Chondrocyte (in vitro differentiated cells): ENCODE measurements at places on chromosomes 16 and 17. TPM values are rescaled to one million over a fixed set of nuclear protein-coding genes. Genes with fewer than 3 reads are reported as not detected.

Gene FOXO3B
- 6.9 to 7.5 TPM (median 7.0 TPM) in 3 replicates for total RNA-seq

DNA sequence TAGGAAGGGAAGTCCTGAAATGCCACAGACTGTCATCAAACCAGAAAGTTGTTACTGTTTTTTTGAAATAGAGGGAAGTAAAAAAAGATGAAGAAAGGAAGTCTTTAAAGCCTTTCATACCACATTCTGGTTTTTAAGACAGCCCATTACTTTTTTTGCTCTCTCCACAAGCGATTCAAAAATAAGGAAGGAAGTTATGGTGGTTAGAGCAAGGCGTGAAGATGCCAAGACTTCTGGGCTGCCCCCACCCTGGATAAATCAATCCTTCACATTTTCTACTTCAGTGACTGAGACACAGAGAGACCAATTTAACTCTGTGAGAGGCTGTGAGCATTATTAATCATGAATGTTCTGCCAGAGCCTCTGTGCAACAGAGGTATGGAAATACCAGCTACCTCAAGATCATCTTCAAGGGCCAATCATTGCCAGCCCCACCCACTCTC, 82.3 kb upstream of the BCAR1 start:
- H3K27ac ChIP-seq: peak overlapping the region; percentile 57
- no peak overlapping the region for H3K4me3 ChIP-seq
- no peak for DNase-seq

Gene ITGAX
- not detected in 3 replicates for total RNA-seq

Gene SULT1A3
- 14.1 to 16.6 TPM (median 14.7 TPM) in 3 replicates for total RNA-seq

Gene NAA60
- total RNA-seq: 46.5 to 51.1 TPM (median 47.2 TPM) in 3 replicates

Gene USP43
- 2.6 to 4.3 TPM (median 2.7 TPM) in 3 replicates for total RNA-seq
